ENCODE measurements at places on chromosomes 5 and 9.

DNA sequence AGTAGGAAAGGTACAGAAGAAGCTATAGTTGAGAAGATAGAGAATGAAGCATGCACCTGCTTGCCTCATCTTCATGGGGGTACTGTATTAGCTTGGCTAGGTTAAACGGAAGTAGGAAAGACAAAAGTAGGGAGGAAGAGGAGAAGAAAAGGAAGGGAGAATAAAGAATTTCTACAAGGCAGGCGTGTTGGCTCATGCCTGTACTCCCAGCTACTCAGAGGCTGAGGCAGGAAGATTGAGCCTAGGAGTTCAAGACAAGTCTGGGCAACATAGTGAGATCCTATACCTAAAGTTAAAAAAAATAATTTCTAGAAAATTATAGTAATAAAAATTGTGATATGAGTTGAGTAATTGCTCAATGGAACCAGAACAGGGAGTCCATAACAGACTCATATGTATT, 61.9 kb downstream of the APTX start:
- no peak for DNase-seq

DNA sequence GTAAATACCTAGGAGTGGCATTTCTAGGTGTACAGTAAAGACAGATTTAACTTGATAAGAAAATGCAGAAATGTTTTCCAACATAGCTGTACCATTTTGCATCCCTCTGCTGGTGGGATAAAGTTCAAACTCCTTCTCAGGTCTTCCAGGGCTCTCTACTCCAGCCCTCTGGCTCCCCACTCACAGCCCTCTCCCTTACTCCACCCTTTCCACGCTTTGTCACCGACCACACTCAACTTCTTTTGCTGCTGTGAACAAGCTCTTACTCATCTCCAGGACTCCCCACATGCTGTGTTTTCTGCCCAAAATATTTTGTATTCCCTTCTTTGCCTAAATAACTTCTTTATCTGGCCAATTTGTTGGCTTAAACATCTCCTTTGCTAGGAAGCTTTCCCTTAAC, 90.6 kb upstream of the OSMR start:
- no peak for DNase-seq

- DNase-seq = no peak
These were observed 15.6 kb upstream of the IL12B start for GRCh38 chr5:159345861-159346260.

GRCh38 chr9:37943345-37944265, 39.7 kb upstream of the SLC25A51 start:
- no peak for DNase-seq

GRCh38 chr5:159161361-159162214, 47.8 kb downstream of the RNF145 start:
- no peak for DNase-seq

- DNase-seq = no peak
These were observed 8.6 kb downstream of the SUSD1 start for GRCh38 chr9:112166176-112167140.

GRCh38 chr5:80884929-80885328, 75.2 kb upstream of the RASGRF2 start:
- no peak for DNase-seq

- no peak for DNase-seq
These were observed 255.5 kb downstream of the CDK5RAP2 start for GRCh38 chr9:120324461-120324860.

Measured in upper lobe of right lung (tissue), 1 donor.